ENCODE measurements at places on chromosomes 13 and 19.

DNA sequence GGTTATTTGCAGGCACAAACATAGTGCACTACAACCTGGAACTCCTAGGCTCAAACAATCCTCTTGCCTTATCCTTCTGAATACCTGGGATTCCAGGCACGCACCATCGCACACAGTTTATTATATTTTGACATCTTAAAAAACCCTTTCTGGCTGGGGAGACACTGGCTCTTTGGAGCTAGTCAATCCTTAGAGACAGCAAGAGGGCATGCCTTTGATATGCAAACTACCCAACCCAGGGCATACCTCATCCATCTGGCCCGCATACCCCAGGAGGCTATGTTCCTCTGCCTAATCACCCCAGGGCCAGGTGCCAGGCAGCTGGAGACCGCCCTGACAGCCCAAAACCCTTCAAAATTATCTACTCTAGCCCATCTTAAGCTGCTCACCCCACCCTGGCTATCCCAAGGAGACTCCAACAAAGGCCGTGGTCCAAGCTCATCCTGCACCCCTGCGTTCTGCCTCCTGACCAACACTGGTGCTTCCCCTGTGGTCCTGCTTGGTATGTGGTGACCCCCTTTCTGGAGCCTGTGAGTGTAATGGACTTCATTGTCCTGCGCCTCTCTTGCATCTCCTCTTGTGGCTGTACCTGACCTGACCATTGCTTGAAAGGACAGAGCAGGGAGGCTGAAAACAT is 86.4 kb downstream of the RGCC start:
- DNase-seq, result no peak

- DNase-seq, result no peak
Observed at GRCh38 chr13:105050686-105051085, 1484.8 kb downstream of the EFNB2 start.

DNA sequence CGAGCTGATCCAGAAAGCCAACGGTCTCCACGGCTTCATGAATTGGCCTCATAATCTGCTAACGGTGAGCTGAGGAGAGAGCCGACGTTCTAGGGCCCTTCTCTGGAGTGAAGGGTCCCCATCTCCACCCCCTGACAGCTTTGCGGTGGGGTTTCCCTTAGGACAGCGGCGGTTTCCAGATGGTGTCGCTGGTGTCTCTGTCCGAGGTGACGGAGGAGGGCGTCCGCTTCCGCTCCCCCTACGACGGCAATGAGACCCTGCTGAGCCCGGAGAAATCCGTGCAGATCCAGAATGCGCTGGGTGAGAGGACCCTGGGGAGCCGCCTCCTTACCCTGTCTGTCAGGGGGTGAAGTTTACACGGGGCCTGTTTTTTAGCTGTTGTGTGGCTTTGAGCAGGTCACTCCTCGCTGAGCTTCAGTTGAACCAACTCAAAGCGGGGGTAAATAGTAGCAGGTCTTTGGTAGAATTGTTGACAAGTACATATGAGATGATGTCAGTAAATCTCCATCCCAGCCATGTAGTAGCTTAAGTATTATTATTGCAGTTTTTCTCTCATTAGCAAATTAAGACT is 801 bp downstream of the QTRT1 start:
- no peak for DNase-seq

DNA sequence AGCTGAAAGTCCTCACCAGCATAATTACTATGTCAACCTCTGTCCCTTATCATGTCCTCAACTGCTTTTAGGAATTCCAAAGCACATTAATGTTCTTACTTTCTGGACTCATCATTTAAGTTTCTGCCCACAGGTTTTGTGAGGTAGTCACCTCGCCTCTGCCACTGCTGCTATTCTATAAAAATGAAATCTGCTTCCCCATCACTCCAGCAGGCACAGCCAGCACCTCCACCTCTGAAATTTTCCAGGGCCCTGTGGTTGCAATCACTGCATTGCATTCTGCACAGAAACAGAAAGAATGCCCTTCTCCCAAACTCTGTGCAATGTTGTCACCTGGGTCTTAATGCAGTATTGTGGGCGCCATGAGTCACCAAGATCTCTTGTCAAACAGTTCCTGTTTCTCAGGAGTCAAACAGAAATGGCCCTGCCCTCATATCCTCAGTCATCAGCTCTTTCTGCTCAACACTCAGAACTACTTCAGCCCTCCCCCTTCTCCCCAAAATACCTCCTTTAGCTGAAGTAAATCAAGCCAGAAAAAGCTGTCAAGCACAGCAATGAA is 529.2 kb upstream of the NBEA start:
- no peak for DNase-seq

- no peak for DNase-seq
Observed at GRCh38 chr19:18366021-18366435, 19.9 kb upstream of the GDF15 start.

GRCh38 chr19:13557756-13558398 is 51.6 kb upstream of the CACNA1A start:
- no peak for DNase-seq

DNA sequence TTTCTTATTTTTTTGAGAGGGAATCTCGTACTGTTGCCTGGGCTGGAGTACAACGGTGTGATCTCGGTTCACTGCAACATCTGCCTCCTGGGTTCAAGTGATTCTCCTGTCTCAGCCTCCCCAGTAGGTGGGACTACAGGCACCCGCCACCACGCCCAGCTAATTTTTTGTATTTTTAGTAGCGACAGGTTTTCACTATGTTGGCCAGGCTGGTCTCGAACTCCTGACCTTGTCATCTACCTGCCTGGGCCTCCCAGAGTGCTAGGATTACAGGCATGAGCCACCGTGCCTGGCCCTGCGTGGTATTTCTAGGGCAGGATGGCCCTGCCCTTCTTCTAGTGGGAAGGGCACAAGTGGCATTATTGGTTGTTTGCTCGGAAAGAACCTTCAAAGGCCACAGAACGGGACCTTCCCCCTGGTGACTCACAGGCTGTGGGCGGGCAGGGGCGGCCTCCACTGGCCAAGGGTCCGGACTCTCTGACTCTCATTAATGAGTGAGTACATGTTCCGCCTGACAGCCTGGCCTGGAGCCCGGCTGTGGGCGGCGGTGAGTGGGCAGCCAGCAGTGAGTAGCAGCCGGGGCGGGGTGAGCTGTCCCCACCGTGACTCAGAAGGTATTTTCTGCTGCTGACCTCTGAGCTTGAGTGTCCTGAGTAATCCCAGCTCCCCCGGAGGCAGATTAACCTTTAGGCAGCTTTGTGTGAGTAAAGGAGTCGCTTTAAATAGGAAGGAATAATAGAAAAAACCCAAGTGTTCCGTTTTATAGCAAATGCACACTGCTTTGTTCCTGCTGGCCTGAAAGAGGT is 5.1 kb downstream of the DOT1L start:
- DNase-seq, result no peak

- peak; percentile 34 for DNase-seq
Observed at GRCh38 chr19:1132552-1133383, 29.0 kb downstream of the GPX4 start.

GRCh38 chr13:77833331-77833863 is 85.2 kb downstream of the EDNRB start:
- no peak for DNase-seq

Data from hematopoietic multipotent progenitor cell (in vitro differentiated cells).